ENCODE measurements at places on chromosomes 3 and 15.

- no peak for DNase-seq
Measured at GRCh38 chr15:98000249-98001203, 40.0 kb downstream of the ARRDC4 start.

DNA sequence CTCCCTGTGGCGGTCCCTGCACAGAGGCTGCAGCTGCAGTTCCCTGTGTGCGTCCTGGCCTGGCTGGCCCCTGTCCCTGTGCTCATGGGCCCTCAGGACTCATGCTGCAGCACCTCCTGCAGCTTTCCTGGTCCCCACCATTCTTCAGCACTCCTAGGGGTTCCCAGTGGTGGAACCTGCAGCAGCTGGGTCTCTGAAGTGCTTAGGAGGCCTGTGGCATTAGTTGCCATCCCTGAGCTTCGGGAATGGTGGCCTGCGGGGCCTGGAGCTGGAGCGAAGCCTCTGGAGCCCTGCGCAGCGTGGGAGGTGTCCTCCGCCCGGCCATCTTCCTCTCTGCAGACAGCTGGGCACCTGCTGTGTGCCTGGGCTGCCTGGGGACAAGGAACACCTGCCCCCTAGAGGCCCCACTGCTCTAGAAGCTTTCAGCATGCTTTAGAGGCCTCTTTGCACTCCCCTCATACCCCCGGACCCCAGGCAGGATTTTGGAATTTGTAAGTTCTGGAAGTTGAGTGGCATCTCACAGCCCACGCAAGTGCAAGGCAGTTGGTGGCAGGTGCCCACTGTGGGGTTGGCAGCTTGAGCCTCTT lies 13.1 kb downstream of the PLXNA1 start:
- no peak for DNase-seq

DNA sequence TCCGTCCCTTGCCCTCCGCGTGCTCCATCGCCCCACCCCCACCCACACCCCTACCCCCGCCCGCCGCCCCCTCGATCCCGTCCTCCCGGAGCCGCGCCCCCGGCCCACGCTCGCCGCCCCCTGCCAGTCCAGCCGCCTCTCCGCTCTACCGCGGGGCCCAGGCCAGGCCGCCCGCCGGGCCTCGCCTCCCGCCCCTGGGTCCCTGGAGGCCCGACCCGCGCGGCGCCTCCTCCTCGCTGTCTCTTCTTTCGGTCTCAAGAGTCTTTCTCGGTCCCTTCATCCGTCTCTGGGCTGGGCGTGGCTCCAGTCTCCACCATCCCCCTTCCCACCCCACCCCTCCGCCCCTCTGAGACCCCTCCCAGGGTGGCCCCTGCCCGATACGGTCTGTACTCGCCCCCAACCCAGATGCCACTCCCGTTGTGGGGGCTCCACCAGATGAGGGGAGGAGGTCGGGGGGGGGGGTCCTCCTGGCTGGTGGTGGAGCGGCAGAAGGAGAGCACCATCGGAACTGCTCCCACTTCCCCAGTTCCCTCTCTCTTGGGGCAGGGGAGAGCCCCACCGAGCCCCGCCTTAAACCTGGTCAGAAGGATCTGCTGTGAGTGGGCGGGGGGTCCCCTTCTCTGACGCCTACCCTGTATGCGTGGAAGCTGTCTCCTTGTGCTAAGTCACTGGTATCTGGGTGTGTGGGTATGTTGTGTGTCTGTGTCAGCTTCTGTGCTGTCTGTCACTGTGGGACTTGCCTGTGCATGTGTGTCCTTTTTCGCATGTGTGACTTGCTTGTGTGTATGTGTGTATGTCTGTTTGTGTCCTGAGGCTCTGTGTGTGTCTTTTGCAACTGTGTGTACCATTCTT lies 1.0 kb downstream of the PRKCD start:
- DNase-seq = no peak

DNA sequence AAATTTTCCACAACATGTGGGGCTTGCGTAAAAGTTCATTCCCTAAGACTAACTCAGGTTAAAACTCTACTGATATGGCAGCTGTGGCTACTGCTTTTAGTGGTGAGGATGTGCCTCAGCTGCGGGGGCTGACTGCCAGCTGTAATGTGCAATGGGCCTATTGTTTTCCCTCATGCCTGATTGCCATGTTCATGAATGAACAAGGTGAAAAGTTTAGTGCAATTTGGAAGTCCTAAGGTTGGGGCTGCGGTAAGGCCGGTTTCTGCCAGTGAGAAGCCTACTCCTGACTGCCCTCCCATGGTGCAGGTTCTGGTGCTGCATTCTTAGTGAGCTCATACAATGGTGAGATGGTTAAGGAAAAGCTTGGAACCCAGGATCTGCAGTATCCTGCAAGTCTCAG lies 10.9 kb upstream of the ALDH1L1 start:
- DNase-seq = no peak

- DNase-seq = no peak
Measured at GRCh38 chr3:20773320-20773984, 587.4 kb upstream of the SGO1 start.

DNA sequence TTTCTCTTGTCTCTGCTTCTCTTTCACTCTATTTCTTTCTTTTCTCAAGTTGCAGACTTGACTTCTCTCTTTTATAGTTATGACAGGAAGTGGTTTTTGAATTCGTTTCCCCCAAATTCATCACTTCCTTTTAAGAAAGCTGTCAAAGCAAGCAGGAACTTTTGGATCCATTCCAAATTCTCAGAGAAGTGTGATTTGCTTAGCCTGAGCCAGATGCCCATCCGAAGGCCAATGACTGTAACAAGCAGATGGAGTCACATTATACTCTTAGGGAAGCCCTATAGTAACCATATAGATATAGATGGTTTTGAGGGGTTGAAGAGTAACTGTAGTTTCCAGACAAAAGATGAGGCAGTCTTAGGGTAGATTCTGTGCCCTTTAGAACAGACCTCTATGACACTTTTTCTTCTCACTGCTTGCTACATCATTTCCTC lies 592.0 kb upstream of the KCNMB2 start:
- DNase-seq = no peak

DNA sequence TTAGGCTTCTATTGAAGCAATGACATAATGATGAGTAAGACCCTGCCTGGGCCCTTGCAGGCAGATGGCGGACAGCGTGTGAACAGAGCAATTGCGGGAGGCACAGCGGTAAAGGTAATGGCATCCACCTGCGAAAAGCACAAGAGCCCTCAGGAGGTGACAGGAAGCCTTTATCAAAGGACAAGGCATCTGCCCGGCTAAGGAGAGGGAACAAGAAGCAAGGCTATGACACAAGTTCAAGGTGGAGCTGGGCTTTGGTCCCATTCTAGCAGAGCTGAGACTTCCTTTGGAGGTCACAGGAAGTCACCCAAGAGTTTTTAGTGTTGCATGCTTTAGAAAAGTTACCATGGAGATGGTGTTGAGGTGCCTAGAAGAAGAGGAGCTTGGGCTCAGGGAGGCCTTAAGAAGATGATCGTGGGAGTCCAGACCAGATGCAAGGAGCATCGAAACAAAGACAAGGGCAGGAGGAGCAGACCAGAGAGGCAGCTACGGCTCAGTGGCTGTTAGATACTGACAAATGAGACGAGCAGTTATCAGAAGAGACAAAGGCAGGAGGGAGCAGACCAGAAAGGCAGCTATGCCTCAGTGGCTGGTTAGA lies 34.5 kb downstream of the OSBPL10 start:
- no peak for DNase-seq

DNA sequence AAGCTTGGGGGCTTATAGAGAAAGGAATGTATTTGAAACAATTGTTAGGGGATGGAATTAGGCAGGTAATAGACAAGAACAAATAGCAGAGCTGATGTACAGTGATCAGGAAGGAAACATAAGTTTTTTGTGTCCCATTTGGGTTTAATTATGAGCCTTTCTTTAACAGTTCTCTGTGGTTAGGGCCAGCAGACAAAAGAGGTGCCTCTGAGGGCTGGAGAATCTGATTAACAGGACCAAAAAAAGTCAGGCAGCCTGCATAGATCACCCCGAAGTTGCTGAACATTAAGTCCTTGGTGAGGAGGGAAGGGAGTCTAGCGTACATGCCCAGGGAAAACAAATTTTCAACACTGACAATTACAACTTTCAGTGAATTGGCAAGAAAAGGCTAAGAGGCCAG lies 88.6 kb upstream of the SPRED1 start:
- DNase-seq = no peak
